ENCODE measurements at places on chromosomes 4 and X.

GRCh38 chrX:20514358-20514757, 247.6 kb upstream of the RPS6KA3 start:
- no peak for DNase-seq

DNA sequence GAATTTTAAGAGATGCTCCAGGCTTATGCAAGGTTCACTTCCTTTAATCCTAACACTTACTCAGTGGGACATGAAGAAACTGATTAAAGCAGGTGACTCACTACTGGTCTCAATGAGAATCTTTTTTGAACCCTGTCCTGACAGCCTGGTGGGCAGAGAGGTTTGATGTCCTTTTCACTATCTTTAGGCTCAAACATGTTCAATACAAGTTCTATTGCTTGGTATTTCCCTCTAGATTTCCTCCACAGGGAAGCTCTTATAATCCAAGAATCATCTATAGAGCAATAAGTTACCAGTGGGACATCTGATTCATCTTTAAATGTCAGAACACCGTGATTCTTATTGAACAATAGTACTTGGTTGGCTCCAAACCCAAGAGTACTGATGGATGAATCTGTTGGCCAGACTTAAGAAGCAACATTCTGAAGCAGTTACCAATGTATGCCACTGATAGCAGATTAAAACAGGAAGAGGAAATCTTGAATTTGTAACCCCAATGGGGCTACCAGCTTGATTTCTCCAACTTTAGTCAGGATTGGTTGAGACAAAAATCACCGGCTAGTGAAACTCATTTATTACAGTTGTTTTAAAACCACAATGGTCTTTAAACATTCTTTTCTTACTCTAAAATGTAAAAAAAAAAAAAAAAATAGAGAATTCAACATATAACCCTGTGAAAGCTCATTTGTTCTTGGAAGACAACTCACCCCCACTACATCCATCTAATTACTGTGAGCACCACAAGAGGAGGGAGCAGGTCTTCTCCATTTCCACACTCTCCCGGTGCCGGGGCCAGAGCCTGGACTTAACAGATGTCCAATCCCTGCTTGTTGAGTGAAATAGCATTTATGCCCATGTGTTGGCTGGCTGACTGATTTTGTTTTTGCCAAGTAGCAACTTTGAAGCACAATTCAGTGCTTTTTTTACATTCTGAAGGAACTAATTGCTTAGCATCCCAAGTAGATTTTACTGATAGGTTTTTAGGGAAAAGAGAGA, 43.3 kb downstream of the FGFBP1 start:
- no peak for DNase-seq

GRCh38 chrX:135170877-135171519, at the start of gene CT55:
Gene CT55 (minus strand): TSS chrX:135171398. CDS start chrX:135171171, 227 bp downstream.
- no peak for DNase-seq

DNA sequence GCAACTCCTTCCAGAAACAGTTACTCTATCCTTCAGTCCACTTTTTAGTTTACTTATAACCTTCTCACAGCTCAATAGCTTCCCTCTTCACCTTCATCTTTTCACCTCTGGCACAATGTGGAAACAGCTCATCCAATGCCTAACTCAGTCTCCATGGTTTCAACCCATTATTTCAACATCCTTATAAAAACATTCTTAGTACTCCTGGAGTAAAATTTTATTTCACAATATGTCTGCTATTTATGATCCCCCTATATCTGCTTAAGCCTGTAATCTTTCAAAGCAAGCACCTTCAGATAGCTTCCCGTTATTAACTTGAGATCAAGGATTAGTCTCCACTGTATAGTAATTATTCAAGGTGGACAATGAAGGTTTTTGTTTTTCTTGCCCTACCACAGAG, 156.3 kb downstream of the GASK1B start:
- DNase-seq, result no peak

All from GM13977 (cell line).